ENCODE measurements at places on chromosomes 3 and 15.

GRCh38 chr15:95687061-95687460, 643.4 kb upstream of the NR2F2 start:
- DNase-seq = no peak

- DNase-seq = no peak
These were observed 71.4 kb downstream of the ITGB5 start for GRCh38 chr3:124815781-124816180.

GRCh38 chr3:49171775-49172500, 540 bp downstream of the KLHDC8B start:
- no peak for DNase-seq

DNA sequence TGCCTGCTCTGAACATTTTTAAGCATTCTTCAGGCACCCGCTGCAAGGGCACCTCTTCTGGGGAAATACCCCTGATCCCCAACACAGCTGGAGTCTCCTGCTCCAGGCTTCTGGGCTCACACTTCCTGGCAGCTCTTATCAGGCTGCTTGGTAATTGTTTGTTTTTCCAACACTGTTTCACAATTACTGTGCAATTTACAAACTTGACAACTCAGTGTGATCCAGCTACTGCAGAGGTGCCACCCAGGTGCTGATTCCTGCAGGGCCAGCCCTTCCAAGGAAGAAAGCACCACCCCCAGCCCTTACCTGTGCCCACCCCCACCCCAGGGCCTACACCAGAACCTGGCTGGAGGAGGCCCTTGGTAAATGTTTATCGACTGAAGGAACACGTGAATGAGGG, 66.5 kb downstream of the MAGEF1 start:
- no peak for DNase-seq

- DNase-seq = no peak
These were observed 52.4 kb downstream of the ATP8B4 start for GRCh38 chr15:50066666-50067065.

DNA sequence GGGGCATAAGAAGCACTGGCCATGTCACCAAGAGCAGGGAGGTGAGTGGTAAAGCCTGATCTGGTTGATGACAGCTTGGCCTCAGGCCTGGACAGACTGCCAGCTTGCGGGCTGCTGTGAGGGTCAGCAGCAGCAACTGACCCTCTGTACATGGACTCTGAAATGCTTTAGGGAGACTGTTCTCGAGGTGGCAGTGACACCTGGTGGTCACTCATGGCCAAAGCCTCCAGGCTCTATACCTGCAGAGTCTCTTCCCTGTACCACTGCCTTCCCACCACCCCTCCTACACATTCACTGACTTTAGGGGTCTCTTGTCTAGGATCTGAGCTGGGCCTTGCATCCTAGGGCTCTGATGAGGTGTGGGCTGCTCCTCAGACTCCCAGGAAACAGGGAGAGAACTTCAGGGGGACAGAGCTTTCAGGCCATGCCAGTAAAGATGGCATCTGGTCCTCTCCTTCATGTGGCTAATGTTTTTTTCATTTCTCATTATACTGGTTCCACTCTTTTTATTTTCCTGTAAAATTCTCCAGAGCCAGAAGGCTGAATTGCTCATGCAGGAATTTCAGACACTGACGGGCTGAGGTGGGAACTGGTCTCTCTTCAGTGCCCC, 17.2 kb upstream of the TIMP4 start:
- no peak for DNase-seq

- DNase-seq = no peak
These were observed 106.6 kb downstream of the TOP2B start for GRCh38 chr3:25558121-25558520.

- no peak for DNase-seq
These were observed 32.4 kb downstream of the SELENOT start for GRCh38 chr3:150635526-150635925.

Data from stimulated activated CD8-positive, alpha-beta memory T cell treated with anti-CD3 and anti-CD28 coated beads, Interleukin-4, amount 100 ng/mL, for 4 hours (primary cell).